Activated naive CD8-positive, alpha-beta T cell treated with anti-CD3 and anti-CD28 coated beads, Interleukin-2, amount 10 ng/mL, durations not matched to agents 7 days and 5 days (primary cell): ENCODE measurements at places on chromosomes 13 and 19. TPM values are rescaled to one million over a fixed set of nuclear protein-coding genes. Genes with fewer than 3 reads are reported as not detected.

The MISP3 gene
- 1.1 TPM for total RNA-seq

The GJA3 gene
- 0.39 TPM for total RNA-seq

The FOXA3 gene
- not detected for total RNA-seq

The ENOX1 gene
- total RNA-seq, result not detected

The KIR3DL2 gene
- total RNA-seq, result 0.36 TPM

The SOX21 gene
- not detected for total RNA-seq

The CNN1 gene
- not detected for total RNA-seq

The IGFL2 gene
- total RNA-seq, result not detected

The SYCN gene
- total RNA-seq, result not detected

The ZNF492 gene
- 2.5 TPM for total RNA-seq

The ACP7 gene
- total RNA-seq, result not detected

The CEACAM3 gene
- not detected for total RNA-seq

The CELF5 gene
- 0.14 TPM for total RNA-seq
